ENCODE measurements at places on chromosomes 5 and 9.

DNA sequence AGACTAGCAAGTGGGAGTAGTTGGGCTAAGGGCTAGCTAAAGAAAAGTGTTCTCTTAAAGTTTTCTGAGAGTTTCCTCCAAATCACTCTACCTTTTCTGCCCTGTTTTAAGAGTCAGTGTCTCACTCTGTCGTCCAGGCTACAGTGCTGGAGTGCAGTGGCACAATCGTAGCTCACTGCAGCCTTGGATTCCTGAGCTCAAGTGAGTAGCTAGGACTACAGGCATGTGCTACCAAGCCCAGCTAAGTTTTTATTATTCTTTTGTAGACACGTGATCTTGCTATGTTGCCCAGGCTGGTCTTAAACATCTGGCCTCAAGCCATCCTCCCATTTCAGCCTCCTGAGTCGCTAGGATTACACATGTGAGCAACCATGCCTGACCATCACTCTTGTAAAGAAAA lies 378.9 kb downstream of the CAAP1 start:
- no peak for DNase-seq

DNA sequence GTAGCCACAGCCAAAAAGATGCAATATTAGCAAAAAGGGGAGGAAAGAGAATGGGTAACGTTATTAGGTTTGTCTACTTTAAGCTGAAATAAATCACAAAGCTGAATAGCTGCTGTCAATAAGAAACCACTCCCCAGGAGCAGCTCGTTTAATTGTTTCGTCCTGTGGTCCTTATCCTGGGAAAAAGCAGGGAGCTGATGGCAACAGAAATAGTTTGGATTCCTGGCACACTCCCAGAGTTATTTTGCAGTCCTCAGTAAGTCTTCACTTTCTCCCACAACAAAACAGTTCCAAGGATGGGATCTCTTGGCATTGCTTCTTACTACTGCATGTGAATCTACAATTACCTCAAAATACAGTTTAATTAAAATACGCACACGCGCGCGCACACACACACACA lies 28.8 kb downstream of the FRMD3 start:
- DNase-seq, result no peak

- no peak for DNase-seq
Measured at GRCh38 chr5:56360816-56361215, 127.7 kb upstream of the ANKRD55 start.

GRCh38 chr5:173733425-173733824 lies 117.0 kb upstream of the BOD1 start:
- no peak for DNase-seq

Measured in PC-3 (cell line).